ENCODE measurements at places on chromosomes 16 and 17.

- no peaks in the 10 kb centered on the region for H3K27me3 ChIP-seq
- H3K4me3 ChIP-seq, result peak overlapping the region; percentile 98
- H3K4me1 ChIP-seq, result peaks cover 14% of the 10 kb centered on the region
- DNase-seq, result peak; percentile 50
Observed at GRCh38 chr16:29994600-29995323, 655 bp downstream of the HIRIP3 start.

GRCh38 chr17:40555296-40556190 is 9.7 kb downstream of the CCR7 start:
- DNase-seq, result no peak
- H3K36me3 ChIP-seq, result peaks cover 15% of the 10 kb centered on the region
- H3K4me1 ChIP-seq, result peaks cover 46% of the 10 kb centered on the region
- H3K27ac ChIP-seq, result no peak overlapping the region

GRCh38 chr17:70204431-70204830 is 35.1 kb downstream of the KCNJ2 start:
- DNase-seq, result no peak
- no peaks in the 10 kb centered on the region for H3K4me1 ChIP-seq
- H3K27ac ChIP-seq, result no peak overlapping the region
- no peaks in the 10 kb centered on the region for H3K27me3 ChIP-seq
- H3K36me3 ChIP-seq, result no peaks in the 10 kb centered on the region

DNA sequence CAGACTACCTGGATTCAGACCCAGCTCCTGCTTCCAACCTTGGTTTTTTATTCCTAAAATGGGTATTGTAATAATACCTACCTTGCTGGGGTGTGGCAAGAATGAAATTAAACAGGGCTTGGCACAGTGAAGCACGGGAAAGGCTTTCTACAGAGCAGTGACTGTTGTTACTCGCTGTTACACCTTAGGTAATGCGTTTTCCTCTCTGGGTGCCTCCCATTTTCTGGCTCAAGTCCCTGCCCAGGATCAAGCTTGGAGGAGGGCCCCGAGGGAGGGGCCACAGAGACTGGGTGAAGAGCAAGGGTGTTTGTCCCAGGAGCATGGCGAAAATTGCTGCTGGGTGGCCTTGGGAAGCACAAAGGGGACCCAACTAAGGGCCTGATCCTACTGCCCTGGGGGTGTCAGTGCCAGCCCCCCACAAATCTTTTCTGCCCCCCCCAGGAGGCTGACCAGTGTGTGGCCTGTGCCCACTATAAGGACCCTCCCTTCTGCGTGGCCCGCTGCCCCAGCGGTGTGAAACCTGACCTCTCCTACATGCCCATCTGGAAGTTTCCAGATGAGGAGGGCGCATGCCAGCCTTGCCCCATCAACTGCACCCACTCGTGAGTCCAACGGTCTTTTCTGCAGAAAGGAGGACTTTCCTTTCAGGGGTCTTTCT is 13.3 kb downstream of the MIEN1 start:
- no peak overlapping the region for H3K27ac ChIP-seq
- no peak overlapping the region for H3K4me3 ChIP-seq
- no peaks in the 10 kb centered on the region for H3K27me3 ChIP-seq
- H3K36me3 ChIP-seq, result peaks cover 67% of the 10 kb centered on the region

Measured in mesenchymal stem cell (in vitro differentiated cells and primary cell).